ENCODE measurements at places on chromosomes 12 and 14.

DNA sequence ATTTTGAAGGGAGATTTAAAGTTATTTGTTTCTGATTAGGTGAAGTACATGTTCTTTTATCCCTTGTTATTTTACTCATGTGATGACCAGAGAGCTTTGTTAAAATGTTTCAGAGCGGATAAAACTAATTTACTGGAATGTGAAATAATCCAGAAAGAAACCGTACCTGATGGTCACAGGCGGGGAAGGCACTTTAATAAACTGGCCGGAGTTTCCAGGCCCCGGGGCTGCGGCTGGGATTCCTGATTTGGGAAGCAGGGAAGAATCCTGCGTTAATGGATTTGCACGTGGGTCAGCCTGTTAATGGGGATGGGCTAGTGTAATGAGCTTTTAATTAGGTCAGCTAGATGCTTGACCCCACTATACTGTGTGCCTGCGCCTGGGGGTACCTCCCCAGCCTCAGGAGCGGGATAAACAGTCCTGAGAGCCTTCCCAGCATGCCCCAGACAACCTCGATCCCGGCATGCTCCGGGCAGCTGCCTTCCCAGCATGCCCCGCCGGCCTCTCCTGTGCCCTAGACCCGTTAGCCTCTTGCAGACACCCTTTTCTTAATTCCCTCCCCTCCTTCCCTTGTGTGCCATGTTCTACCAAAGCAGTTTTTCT, 208.6 kb upstream of the CDKN3 start:
- no peak for ATAC-seq

GRCh38 chr12:3098436-3098835, 21.3 kb downstream of the TSPAN9 start:
- ATAC-seq = no peak

DNA sequence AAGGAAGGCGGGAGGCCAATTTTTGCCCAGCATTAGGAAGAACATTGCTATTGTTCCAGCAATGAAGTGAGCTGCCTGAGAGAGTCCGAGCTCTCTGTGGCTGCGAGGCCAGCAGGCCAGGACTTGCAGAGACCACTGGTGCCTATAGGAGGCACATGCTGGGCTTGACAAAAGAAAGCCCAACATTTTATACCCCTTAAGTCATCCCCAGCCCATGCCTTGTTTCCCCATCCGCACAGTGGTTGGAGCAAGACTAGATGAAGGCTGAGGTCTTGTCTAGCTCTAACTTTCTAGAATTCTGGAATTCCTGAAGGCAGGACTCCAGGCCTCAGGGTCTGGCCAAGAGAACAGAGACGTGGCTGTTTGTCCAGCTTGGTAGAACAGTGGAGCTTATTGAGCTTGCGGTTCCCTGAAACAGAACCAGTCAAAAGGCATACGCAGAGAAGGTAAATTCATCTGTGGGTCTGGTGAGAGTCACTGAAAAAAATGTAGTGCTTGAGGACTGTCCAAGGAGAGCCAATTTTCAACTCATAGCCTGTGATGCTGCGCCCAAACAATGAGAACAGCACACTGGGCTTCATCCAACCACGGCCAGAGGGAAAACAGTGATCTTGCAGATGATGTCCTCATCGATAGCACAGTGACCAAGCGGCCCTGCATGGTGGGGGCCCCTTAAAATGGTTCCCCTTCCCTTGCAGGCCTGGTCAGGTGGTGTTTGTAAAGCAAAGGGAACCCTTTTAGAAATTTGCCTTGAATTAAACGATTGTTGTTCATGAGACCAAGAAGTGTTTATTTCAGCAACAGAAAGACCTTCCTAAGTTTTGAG, 27.1 kb upstream of the COL2A1 start:
- ATAC-seq = no peak

DNA sequence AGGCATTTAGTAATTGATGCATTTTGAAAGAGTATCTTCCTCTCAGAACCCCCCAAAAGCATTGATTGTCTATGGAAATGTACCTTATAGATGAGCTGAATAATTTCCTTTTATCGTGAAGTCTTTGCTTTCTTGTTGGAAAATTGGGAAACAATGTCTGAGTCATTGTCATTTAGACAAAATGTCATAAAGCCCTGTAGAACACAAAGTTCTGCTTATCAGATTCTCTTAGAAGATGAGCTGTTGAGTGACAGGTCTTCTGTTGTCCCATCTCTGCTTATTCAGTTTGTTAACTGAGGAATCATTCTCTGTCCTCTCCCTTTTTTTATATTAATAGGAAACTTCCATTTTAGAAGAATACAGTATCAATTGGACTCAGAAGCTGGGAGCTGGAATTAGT, 22.9 kb downstream of the MAPKAPK5 start:
- no peak for ATAC-seq

GRCh38 chr12:51127050-51127729, 43.8 kb upstream of the CSRNP2 start:
- peak; percentile 73 for ATAC-seq

DNA sequence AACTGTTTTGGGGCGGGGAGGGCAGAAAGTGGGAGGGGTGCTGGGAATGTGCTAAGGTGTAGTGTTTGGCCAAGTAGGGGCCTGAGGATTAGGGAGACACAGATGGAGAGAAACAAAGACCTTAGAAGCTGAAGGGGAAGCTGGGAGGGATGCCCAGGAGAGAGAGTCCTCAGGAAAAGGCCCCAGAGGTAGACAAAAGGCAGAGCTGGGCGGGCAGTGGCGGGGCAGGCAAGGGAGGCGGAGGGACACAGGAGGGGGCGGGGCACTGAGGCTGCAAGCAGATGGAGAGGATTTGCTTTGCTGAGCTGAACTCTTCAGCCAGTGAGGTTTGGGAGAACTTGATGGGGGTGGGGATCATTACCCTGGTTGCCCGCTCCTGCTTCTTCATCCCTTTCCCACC, 2.8 kb downstream of the PTMS start:
- no peak for ATAC-seq

DNA sequence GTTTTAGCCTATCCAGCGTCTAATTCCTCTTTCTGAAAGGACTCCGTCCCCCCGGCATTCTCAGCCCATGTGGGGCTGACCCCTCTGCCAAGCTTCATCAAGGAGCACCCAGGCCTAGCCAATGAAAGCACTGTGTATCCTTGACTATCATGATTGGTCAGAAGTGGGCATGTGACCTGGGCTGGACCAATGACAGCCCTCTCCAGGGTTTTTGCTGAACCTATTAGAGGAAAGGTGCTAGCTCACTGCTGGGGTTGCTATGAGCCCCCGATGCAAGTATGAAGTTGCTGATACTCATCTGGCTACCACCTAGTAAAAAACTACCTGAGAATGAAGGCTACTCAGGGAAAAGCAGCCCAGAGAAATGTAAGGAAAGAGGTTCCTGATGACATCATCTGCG, 68.1 kb downstream of the LRRC74A start:
- no peak for ATAC-seq
